CD4-positive, alpha-beta T cell treated with Interleukin-2 at 100 ng/mL for 4 hours (primary cell): ENCODE measurements at places on chromosomes 6 and 20.

- no peak for DNase-seq
Measured at GRCh38 chr6:165821754-165822153, 158.7 kb upstream of the PDE10A start.

DNA sequence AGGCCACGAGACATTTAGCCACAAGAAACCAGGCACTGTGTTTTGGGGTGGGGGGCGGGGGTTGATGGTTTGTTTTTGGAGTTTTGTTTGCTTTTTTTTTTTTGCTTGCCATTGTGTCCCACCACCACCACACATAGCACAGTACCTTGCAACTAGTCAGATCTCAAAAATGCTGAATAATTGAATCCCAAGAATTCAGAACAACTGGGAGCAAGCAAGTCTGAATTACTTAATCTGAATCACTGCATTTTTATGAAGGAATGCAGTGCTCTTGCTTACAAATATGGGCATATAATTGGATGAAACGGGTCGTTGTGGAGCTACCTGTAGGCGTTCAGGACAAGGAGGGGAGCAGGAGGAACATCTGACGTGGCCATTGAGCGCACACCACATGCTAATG, 151.5 kb upstream of the CDYL start:
- no peak for DNase-seq

GRCh38 chr6:34021554-34022190, 124.2 kb downstream of the GRM4 start:
- no peak for DNase-seq

DNA sequence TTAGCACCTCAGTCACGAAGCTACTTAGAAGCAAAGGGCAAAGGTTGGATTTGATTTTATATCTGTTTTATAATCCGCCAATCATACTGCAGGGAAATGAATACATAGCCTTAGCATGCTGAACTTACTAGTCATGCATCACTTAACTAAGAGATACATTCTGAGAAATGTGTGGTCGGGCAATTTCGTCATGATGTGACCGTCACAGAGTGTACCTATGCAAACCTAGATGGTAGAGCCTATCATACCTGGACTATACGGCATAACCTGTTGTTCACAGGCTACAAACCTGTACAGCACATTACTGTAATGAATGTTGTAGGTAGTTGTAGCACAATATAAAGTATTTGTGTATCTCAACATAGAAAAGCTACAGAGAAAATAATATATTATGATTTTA, 345.2 kb upstream of the RGS17 start:
- no peak for DNase-seq

- no peak for DNase-seq
Measured at GRCh38 chr6:47621838-47622449, 76.4 kb upstream of the ADGRF4 start.

- peak; percentile 5 for DNase-seq
Measured at GRCh38 chr20:62025832-62026563, 39.7 kb downstream of the TAF4 start.

DNA sequence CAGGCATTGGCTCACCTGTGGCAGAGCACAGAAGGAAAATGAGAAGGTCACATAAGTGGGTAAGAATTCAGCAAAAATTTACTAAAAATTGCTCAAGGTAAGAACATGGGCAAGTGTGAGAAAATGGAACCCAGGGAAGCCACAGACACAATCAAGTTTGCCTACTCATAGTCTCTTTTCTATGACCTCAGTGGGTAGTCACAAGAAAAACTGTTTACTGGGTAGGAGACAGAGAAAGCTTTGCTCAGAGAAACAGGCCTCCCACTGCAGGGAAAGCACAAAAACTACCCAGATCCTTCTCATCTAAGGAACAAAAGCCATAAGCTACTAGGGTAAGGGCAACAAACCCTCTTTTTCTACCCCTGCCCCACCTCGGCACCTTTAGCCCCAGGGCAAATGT, 35.2 kb downstream of the FAM184A start:
- no peak for DNase-seq

GRCh38 chr6:33607126-33607783, 13.9 kb upstream of the ITPR3 start:
- DNase-seq: no peak

DNA sequence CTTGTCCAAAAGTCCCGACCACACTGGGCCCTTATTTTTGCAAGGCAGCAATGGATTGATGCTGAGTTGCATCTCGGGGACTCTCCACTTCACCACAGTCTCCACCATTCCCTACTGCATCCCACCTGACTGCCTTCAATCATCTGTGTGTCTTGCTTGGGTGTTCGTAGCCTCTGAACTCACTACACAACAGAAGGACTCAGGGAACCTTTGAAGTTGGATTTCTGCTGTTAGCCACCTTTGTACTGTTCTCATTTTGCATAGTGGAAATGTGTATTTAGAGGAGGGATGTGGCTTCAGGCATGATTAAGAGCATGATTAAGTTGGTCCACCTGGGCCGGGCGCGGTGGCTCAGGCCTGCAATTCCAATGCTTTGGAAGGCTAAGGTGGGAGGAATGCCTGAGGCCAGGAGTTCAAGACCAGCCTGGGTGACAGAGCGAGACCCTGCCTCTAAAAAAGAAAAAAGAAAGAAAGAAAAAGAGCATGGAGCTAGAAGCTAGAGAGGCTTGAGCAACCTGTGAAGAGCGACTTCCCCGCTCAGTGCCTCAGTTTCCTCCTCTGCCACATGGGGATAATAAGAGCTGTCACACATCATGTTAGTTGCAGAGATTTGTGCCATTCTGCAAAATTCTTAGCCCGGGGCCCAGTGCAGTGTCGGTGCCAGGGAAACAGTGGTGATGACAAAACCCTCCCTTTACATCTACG, 121.3 kb upstream of the PTPN1 start:
- DNase-seq: no peak

- no peak for DNase-seq
Measured at GRCh38 chr6:154782193-154782592, 49.0 kb downstream of the SCAF8 start.

GRCh38 chr6:83594941-83595340, 82.6 kb downstream of the PRSS35 start:
- DNase-seq: no peak

GRCh38 chr6:142909686-142910085, 35.3 kb downstream of the HIVEP2 start:
- peak; percentile 45 for DNase-seq

DNA sequence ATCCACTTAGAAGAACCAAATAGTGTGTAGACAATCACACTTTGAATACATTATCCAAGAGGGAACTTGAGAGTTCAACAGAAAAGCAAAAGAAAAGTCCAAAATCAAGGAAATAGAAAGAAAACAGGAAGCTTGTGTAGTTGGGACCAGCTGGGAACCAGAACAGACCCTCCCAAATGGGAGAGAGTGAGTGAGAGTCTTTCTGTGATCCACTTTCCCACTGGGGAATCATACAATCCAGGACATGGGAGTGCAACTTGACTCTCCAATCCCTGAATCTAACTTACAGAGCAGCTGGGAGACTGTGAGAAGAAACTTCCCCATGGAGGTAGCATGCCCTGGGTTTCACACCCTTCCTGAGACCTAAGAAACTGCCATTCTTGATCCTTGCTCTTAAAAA, 27.0 kb downstream of the TREML4 start:
- DNase-seq: no peak

DNA sequence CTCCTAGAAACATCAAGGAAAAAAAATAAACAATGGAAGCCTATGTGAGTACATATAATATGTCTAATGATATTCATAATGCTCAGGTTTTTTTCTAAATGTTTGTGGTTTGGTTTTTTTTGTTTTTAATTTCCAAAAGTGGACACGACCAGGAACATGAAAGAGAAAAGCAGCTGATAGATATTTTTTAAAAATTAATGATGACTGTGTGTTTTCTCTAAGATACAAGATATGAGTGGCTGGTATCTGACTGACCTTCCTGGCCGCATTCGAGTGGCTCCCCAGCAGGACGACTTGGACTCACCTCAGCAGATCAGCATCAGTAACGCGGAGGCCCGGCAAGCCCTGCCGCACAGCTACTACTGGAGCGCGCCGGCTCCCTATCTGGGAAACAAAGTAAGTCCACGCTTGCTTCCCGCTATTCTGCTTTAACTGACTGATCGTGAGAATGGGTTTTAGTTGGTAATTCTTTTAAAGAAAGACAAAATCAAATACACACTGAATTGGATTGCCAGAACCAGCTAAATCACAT, 309.6 kb downstream of the LAMA2 start:
- no peak for DNase-seq

- DNase-seq: no peak
Measured at GRCh38 chr6:45427726-45428125, 50.0 kb upstream of the SUPT3H start.

GRCh38 chr6:159229651-159230051, 60.5 kb downstream of the FNDC1 start:
- no peak for DNase-seq

DNA sequence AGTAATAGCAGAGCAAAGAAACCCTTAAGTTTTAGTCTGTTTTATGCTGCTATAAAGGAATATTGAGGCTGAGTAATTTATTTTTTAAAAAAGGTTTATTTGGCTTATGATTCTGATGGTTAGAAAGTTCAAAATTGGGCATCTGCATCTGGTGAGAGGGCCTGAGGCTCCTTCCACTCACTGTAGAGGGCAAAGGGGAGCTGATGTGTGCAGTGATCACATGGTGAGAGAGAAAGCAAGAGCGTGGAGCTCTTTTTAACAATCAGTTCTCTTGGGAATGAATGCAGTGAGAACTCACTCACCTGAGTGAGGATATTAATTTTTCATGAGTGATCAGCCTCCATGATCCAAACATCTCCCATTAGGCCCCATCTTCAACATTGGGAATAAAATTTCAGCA, 36.4 kb upstream of the SAMD3 start:
- DNase-seq: no peak

DNA sequence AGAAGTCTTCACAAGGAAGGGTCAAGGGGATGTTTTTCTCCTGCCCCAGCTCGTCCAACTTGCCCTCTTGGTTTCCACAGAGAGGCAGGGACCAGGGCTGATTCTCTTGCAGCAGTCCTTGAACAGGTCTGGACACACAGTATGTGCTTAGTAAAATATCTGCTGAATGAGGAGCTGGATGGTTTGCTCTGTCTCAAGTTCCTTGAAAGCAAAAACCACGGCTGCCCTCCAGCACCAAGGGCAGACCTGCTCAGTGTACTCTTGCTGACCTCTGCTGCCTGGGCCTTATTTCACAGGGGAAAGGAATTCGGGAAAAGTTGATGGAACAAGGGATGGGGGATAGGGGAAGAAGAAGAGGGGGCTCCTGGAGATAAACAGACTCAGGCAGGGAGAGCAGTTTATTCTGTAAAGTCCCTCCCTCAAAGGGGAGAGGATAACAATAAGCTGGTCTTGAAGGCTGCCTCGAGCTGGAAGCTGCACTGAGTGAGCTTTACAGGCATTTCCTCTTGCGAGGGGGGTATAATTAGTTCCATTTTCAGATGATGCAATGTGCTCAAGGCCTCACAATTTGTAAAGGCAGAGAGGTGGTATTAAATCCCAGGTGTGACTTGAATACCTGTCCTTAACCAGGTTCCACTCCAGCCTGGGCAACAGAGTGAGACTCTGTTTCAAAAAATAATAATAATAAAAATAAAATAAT, 10.3 kb downstream of the KCNK5 start:
- DNase-seq: no peak

GRCh38 chr6:101883505-101883904, 490.0 kb downstream of the GRIK2 start:
- no peak for DNase-seq

GRCh38 chr6:138692978-138693909, 80.3 kb upstream of the CCDC28A start:
- peak; percentile 8 for DNase-seq

DNA sequence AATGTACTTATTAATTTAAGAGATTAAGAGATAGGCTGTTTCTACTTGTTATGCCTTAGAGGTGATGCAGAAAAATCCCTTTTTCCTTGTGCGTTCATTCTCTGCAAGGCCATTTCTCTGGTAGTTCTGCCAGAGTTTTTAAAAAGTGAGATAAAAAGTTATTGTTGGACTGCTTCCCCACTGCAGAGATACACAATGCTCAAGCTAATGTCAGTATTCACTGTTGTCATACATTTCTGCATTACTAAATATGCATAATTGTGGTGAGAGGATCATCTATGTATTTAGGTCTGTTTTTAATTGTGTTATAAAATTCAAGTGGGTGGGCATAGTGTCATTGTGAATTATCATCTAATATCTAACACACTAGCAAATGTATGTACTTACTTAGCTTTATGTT, 600.4 kb downstream of the HTR1B start:
- DNase-seq: no peak

DNA sequence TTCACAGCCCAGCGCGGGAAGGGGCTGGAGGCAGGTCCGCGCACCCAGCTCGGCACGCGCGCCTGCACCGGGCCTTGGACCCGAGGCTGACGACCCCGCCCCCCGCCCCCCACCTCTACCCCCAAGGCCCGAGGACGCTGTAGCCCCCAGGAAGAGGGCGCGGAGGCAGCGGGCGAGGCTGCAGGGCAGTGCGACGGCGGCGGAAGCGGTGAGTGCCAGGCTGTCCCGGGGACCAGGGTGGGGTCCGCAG, 1.2 kb downstream of the LIME1 start:
- DNase-seq: no peak

DNA sequence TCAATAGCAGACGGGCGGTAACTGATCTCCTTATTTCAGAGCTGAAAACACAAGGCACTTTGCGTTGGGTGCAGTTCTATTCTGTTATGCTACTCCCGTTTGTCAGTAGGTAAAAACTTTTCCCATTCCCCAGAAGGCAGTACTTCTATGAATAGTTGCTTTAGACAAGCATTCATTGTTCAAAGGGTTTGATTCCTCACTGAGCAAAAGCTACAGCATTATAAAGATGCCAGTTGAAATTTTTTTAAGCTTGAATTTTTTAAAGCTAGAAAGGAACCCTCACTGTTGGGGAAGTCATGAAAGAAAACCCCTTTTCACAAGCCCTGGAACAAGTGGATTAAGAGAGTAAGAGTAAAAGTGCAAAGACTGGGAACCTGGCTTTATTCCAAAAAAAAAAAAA, 42.3 kb downstream of the FUT9 start:
- no peak for DNase-seq

DNA sequence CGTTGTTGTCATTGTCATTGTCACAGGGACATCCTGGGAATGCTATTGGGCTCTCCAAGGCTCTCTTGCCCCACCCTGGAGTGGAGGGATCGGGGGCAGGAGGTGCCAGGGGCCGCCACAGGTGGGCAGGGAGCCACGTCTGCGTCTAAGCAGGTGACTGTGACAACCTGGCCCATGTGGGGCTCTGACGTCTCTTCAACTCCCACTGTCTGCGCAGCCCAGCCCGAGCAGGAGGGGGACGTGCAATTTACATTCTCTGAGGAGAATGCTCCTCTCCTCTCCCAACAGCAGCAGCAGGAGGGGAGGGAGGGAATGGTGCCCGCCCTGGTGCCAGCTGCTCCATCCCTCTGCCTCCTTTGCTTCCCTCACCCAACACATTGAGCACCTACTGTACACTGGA, 50.1 kb downstream of the GRM4 start:
- DNase-seq: no peak
